BJ (cell line): ENCODE measurements at places on chromosomes 2 and 18.
A peak's percentile ranks its signal among the peaks of the same experiment; 100 is the strongest.

DNA sequence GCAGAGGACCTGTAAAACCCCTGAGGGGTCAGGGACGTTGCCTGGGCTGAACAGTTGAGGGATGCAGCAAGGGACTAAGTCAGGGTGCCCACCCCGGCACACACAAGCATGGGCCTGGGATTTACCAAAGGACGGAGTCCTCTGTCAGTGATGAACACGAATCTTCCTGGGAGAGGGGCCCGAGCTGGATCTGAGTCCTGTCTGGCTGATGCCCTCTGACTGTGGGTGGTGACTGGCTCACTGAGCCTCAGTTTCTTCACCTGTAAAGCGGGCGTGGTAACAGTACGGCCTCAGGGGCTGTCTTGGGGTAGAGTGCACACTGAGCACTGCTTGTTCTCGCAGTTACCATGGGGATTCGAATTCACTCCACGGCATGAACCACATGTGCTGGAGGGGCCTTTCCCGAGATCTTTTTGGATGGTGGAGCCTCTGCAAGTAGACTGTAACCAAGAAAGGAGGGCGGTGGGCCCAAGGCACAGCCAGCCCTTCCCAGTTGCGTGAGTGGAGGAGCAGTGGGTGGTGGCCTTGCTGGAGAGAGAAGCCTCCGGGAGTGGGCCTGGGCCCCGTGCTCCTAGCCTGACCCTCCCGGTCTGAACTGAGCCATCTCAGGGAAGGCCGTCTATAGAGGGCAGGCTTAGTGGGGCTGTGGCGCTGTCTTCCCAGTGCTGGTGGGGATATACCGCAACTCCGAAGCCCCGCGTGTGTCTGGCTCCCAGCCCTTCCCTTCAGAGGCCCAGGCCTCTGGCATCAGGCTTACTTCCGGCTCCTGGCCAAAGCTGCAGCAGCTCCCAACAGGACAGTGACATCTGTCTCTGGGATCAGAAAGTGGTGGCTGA is 130.8 kb upstream of the HS6ST1 start:
- DNase-seq, result no peak

DNA sequence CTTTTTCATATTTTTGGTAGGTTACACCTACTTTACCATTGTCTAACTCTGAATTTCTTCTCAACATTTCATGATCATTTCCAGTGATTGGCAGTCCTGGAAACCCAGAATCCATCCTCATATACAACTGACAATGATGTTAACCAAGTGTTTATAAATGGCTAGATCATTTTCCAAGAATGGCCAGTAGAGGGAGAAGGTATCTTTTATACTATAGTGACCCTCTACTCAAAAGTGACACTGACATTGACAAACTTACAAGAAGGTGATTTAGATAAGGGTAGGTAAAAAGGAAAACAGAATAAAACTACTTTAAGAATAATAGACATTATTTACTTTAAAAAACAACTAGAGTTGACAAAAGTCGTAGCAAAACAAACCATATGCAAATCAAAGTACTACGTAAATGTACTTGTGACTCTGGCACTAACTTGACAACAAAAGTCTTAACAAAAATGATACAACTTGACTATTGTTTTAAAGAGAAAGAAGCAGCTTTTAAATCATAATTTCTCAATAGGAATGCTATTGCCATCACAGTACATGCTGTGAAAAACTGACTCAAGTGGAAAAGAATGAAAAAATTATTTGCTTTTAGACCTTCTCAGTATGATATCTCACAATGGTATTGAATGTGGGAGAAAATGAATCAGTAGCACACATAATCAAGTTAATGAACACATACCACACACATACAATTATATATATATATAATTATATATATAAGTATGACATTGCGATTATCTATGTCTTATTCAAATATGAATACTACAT is 76.6 kb upstream of the GRB14 start:
- DNase-seq, result no peak

DNA sequence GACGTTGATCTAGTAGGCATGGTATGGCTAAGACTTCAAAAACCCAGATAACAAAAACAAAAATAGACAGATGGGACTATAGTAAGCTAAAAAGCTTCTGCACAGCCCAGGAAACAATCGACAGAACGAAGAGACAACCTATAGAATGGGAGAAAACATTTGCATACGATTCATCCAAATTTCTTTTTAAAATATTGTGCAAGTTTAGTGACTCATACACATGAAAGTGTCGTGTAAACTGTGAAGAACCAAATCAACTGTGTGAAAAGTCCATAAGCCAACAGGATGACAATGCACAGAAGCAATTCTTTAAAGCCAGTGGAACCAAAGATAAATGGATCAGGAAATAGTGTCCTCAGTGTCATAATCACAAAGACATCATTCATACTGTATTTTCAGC is 671.1 kb downstream of the RNF144A start:
- no peak for DNase-seq

DNA sequence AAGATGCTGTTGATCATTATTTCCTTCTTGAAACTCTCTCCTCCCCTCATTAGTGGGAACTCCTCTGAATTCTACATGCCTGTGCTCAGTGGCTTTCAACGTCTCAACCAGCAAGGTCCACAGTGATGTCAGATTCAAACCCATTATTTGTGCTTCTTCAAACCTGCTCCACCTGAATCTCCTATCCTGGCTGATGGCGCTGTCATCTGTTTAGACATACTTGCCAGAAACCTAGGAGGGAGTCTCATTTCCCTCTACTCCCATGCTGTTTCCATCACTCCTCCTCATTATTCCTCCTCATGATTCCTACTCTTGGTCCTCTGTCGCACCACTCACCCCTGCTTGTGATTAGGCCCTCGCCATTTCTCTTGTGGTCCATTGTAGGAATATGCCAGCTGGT is 2.9 kb upstream of the LPIN2 start:
- no peak for DNase-seq

GRCh38 chr2:59232394-59233165 is 991.5 kb upstream of the FANCL start:
- no peak for DNase-seq

DNA sequence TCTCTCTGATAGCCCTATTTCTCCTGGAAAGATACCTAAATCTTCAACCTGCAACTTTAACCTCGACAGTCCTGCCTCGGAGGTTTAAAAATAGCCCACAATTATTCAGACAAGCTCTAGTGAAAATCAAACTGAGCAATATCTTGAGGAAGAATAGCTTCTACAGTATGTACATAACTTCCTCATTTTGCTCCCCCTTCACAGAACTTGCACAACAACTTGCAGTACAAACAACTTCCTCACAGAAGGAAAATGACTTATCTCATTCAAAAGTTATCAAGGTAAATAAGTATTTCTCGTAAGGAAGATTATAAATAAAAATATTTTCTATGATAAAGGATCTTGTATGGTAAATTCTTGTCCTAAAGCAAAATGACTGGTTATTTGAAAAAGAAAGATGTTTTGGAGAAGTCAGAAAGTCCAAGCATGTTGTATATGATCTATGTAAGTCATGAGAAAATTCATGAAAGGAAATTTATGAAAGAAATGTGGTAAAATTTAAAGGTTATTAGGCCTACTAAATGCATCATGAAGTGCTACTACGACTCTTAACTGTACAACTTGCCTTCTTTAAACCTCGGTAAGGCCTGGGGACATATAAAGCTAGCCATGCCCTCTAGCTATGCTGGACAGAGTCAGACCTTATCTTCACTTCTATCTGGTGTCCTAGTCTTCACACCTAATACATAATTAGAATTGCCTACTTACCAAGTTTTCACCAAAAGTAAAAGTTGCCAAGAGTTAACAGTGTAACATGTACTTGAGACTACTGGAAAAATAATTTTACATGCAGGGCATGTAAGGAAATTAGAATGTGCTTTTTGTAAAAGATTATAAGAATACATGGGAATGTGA is 394.5 kb downstream of the DLGAP1 start:
- DNase-seq, result no peak

DNA sequence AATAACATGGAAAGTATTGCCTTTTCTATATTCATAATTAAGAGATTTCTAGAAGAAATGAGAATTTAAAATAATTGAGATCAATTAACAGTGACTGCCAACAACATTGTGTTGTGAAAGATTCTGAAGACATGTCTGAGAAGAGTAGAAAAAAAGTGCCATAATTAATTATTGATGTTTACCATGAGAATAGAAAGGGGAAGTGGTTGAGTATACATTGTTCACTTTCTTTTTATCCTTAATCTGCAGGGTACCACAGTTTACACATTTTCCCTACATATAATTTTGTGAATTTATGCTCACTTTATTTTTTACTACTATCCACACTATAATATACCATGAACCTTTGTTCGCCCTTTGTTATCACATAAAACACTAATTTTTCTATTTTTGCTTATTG is 47.1 kb upstream of the UBE2E3 start:
- DNase-seq, result no peak

GRCh38 chr2:230234122-230234722 is 8.7 kb downstream of the SP140 start:
- no peak for DNase-seq

DNA sequence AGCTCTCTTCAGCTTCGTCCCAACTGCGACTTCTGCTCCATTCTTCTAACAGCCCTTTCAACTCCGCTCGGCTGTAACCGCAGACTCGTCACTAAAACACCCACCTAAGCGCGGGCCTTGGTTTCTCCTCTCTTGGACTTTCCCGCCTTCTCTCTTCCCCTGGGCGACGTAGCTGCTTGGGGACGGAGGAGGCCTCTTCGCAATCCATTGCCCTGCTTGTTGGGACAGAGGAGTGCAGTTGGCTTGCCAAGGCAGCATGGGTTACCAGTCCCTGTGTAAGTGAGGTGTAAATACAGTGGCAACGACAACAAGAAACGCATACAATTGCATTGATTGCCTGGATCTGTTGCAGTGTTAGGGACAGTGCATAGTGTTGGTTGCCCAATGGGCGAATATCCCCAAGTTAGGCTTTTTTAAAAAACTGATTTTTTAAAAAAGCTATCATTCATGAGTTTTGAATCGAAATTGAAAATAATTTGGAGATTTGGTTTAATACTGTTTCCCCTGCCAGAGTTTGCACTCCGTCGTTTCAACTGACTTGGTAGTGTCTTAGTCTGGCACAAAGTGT is 484 bp upstream of the DARS1 start:
- no peak for DNase-seq

DNA sequence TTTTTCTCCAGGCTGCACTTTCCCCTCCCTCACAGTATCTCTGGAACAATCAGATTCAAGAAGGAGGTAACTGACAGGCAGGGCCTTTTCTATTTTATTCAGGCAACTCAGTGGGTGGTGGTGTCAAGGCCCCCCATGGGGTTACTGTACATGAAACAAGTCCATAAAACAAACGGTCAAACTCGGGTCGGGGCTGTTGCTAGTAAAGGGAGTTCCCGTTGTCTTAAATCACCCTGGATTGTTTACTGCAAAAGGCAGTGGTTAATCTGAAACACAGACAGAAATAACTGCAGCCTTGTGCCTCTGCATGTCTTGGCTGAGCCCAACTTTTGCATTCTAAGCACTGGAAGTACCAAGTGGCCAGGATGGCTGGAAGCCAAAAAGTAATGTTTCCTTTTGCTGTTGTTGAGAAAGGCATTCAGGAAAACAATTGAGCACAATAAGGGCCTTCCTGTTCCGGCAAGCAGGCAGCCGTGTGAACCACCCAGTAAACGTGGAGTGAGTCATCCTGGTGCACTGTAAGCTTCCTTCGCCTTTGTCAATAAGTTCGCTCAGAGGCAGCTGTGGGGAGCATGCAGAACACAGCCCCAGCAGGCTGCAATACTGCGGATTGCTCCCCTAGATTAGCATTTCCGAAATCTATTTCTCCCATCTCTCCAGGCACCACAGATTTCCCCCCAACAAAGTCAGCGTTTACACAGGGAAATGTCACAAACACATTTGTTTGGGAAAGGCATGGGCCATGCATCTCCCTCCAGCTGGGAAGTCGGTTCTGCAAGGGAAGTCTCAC is 149.6 kb downstream of the IRS1 start:
- DNase-seq, result peak; percentile 85

DNA sequence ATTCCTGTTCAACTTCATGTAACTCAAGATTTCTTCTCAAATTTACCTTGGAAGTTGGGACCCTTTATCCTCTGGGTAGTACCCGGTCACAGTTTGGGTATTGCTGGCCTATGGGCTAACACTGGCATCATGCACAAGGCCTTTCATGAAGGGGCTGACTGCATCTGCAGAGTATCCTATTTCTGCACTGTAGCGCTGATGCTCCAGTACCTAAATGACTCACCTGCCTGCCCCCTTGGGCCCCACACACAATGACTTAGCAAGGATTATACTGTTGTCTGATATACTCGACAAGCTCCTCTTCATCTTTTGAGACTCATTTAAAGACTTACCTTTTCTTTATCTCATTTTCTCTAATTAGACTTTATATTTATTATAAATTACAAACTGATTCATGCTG is 39.9 kb downstream of the DNAH6 start:
- DNase-seq, result no peak

GRCh38 chr18:4260107-4260506 is 195.0 kb downstream of the DLGAP1 start:
- no peak for DNase-seq

- no peak for DNase-seq
These were observed 15.9 kb downstream of the FAM171B start for GRCh38 chr2:186709529-186710450.

GRCh38 chr2:200425026-200425821 is 84.6 kb downstream of the KCTD18 start:
- DNase-seq, result no peak

GRCh38 chr2:212961255-212961654 is 190.2 kb downstream of the IKZF2 start:
- DNase-seq, result no peak

- DNase-seq, result no peak
These were observed 408.3 kb downstream of the NUP35 start for GRCh38 chr2:183532514-183532913.
